Eye (tissue), 1 donor: ENCODE measurements at places on chromosomes 12 and 14.

DNA sequence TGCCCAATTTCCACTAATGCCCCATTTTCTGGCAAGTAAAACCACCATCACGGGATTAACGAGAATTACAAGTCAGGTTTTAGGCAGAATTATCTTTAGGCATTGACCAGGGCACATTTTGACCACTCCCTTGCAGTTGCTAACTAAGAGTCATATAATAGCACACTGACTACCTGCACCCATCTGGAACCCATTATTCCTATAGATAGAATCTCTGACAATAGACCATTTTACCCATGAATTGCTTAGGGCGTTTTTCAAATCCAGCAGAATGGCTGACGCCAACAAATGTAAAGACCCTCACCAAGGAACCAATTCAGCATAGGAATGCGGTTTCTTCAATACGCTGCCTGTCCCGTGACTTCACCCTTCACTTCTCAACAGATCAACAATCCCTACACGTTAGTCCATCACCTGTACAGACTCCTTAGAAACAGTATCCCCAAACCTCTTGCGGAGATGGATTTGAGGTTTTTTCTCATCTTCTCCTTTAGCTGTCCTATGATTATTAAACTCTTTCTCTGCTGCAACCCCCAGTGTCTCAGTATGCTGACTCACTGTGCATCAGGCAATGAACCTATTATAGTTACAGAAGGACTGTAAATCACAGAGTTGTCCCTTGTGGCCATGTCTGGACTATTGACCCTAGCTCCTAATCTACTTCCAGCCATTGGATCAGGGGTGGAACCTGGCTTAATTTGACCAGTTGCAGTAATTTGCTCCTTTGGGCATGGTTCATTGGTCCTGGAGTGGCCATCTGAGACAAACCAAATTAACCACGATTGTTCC, 177.3 kb upstream of the PLXNC1 start:
- DNase-seq = no peak

GRCh38 chr12:53577941-53578352, 48.2 kb downstream of the ATF7 start:
- DNase-seq = no peak

DNA sequence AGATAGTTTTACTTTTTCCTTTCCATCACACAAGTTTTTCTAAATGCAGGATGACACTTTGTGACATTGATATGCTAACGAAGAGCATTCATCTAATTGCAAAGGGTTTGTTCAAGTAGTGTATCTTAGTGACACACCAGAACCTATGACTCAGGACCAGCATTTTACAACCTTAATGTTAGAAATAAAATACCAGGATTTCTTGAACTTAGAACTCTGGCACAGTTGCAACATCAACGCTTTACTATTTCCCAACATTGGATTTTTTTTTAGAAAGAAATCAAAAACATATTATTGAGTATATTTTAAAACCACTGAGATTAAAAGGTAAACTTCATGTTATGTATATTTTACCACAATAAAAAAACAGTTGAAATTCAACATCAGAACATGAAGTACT, 17.9 kb upstream of the PLEKHG6 start:
- DNase-seq = no peak

DNA sequence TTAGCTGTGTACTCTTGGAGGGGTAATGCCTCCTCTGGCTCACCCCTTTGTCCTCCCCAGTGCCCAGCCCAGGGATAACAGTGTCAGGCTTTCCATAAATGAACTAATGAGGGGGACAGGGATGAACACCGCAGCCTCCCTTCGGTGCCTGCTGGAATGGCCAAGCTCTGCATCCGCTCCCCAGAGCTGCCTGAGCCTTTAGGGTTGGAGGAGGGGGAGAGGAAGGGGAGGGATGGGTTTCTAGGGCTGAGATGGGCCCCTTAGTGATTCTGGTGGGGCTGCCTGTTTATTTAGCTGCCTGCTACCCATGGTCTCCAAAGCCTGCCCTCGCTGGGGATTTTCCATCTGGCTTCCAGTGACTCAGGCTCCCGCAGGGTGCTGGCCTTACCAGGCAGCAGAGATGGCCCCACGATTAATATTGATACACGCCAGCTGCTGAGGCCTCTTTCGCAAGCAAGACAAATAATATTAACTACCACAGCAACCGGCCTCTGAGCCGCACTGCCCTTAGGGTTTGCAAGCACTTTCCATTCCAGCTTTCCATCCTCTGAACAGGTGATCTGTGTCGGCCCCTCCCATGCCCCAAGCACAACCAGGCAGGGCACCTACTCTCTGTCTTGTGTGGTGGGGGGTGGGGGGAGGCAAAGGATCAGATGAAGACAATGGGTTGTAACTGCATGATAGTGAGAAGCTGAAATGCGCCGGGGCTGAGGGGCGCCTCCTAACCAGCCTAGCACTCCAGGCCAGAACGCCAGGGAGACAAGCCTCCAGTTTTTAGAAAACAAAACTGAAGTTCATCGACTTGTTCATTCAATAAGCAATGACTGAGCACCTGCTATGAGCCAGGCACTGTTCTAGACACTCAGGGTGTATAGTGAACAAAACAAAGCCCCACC, 56.7 kb downstream of the C14orf132 start:
- DNase-seq = peak; percentile 83

DNA sequence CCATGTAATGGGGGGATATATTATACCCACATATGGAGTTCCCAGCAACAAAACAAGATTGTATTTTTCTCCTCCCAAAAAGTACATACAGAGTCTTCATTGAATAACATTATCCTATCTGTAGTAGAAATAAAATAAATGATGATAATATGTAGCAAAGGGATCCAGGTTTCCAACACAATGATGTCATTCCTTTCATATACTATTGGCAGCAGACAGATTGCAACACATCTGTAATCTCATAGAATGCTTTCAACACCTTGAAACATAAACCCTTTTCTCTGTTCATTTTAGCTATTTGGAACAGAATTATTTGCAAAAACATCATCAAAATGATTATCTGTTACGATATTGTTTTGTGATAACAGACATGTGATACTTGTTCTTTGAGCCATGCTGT, 317.6 kb downstream of the DPF3 start:
- DNase-seq = no peak
